ENCODE measurements at places on chromosomes 4 and X.

DNA sequence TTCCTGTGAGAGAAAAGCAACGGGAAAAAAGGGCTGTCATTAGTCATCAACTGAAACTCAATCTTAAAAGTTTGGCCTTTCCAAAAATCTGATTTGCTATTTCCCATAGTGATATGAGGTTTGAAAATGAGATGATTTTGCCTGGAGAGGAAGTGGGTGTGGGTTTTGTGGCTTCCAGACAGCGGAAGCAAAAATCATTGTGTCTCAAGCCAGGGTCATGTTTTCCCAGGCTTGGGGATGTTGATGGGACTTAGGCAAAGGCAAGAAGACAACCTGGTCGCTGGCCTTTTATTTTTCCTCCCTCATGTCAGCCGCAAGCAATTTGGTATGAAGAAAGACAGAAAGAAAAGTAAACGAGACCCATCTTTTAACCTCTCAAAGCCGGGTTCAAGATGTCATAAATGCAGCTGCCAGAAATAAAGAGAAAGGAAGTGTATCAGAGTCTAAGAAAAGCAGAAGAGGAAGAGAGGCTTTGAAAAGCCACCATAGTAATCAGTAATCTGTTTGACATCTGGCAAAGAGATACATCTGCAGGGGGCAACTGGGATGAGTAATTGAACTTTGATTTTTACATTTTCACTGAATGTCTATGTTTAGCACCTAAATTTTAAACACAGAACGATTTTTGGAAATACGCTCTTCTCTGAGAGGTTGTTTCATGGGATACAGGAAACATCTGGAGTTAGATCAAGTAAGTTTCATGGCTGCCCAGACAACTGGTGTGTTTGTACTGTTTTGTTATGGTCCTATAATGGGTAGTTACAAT lies 521.6 kb upstream of the SLIT2 start:
- peak; percentile 15 for DNase-seq

DNA sequence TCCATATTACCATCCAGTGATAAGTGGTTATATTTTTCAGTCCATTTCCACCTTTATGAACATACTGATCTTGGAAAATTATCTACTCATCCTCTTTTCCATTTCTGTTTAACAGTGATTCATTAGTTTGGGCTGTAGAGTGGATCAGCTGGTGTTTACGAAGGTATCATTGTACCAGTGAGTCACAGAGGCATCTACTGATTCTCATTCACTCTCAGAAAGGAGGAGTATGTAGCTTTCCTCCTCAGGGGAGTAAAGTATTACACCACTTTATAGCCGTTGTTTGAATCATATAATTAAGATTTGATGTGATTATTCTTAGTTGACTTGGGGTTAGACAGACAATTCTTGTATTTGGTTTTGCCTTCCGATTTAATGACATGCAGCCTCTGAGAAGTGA lies 74.7 kb downstream of the GALNT7 start:
- DNase-seq, result no peak

GRCh38 chrX:151384807-151385206 lies 12.2 kb upstream of the VMA21 start:
- no peak for DNase-seq

- DNase-seq, result no peak
Observed at GRCh38 chr4:100876546-100876945, 358.7 kb upstream of the EMCN start.

GRCh38 chr4:25144870-25145481 lies 15.3 kb downstream of the SEPSECS start:
- peak; percentile 15 for DNase-seq

GRCh38 chr4:110900213-110900769 lies 277.4 kb upstream of the PITX2 start:
- DNase-seq, result no peak

GRCh38 chr4:175252642-175253041 lies 334.5 kb downstream of the ADAM29 start:
- no peak for DNase-seq

GRCh38 chrX:42462917-42463316 lies 315.0 kb downstream of the PPP1R2C start:
- DNase-seq, result no peak

GRCh38 chrX:39029221-39029620 lies 228.0 kb downstream of the MID1IP1 start:
- DNase-seq, result no peak

GRCh38 chr4:94759767-94760211 lies 2.0 kb downstream of the BMPR1B start:
- no peak for DNase-seq

DNA sequence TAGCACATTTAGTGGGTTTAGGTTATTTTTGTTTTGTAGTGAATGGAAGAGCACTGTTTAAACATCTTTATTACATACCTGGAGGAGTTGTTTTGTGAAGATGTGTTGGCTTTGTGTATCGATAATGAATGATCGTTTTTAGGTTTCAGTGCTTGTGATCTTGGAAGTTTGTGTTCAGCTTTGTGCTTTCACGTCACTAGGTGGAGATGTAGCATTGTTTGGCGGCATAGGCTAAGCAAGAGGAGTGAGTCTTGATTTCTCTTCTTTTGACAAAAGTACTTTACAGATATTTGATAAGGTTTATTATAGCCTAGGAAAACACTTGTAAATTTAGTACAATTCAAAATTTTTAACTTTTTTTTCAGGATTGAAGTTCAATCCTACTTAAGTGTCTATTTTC lies 50.4 kb downstream of the PDK3 start:
- DNase-seq, result no peak

GRCh38 chr4:6278801-6279197 lies 9.1 kb downstream of the WFS1 start:
- no peak for DNase-seq

- no peak for DNase-seq
Observed at GRCh38 chr4:159823743-159824142, 720.9 kb downstream of the RAPGEF2 start.

GRCh38 chr4:147560625-147561024 lies 56.6 kb upstream of the TMEM184C start:
- DNase-seq, result no peak

DNA sequence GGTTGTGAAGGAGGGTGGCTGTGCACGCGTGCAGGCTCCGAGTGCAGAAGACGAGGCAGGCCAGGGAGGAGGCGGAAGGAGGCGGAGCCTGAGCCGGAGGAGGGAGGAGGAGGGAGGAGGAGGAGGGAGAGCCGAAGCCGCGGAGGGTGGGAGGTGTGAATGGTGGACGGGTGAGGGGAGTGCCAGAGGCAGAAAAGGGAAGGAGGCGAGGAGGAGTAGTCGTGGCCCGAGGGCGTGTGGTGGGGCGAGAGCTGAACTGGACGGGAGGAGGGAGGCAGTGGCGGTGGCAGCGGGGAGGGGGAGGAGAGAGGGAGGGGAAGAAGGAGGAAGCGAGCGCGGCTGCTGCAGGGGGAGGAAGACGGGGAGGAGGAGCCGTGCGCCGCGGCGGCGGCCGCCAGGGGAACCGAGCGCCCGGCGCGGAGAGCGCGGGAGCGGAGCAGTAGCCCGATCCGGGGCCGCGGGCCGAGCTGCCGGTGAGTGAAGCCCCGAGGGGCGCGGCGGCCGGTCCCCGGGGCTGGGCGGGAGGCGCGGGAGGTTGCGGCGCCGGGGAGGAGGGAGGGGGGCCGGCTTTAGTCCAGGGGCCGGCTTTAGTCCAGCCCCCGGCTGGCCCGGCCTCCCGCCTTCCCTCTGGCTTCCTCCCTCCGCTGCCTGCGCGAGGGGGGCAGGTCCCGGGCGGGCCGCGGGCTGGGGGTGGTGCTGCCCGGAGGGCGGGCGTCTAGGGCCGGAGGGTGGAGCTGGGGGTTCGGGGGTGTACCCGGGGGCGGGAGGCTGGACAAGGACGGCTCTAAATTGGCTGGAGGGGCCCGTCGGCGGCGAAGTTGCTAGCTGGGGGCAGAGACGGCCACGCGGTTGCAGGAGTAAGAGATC lies at the start of gene TMEM164:
Gene TMEM164 (plus strand): TSS at position 815 of the 867 bp plus-strand sequence. CDS start 661 bp downstream, outside the sequence.
- peak; percentile 88 for DNase-seq

GRCh38 chr4:171896426-171896825 lies 83.2 kb downstream of the GALNTL6 start:
- no peak for DNase-seq

- peak; percentile 100 for DNase-seq
Observed at GRCh38 chr4:173334085-173334890, at the start of gene HMGB2. Gene HMGB2, minus strand, starts transcription at chr4:173334358. Its CDS starts 709 bp downstream, at chr4:173333649.

GRCh38 chr4:152700151-152700550 lies 20.4 kb upstream of the TMEM154 start:
- DNase-seq, result no peak

DNA sequence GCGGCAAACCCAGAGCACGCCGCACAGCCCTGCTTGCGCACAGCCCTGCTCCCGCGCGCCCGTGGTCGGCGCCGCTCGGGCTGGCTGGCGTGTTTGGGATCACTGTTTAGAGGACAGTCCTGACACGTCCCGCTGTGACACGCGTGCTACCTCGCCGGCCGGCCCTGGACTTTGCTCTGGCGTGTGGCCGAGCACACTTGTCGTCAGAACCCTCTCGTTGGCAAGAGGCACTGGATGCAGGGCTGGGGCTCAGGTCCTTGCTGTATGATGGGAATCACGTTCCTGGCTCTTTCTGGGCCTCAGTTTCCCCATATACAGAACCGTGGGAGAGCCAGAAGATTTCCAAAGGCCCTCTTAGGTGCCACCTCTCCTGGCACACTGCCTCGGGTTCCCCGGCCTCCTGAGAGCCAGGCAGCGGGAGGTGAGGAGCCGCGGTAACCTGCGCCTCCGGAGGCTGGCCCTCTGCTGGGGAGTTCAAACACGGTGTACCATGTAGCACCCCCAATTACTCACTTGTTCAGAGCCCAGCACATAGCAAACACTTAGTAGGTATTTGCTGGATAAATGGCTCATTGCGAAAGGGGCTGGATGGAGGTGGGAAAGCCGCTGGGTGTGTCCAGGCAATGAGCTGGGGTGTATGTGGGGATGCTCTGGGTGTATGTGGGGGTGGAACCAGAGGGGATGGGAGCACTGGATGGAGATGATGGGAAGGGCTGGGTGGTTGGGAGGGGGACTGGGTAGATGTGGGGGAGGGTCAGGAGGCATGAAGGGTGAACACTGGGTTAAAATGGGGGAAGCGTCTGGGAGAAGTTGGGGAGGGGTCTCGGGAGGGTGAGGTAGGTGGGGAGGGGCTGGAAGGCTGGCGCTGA lies 76.6 kb downstream of the HTRA3 start:
- DNase-seq, result no peak

GRCh38 chr4:72567821-72568675 lies 973 bp downstream of the ADAMTS3 start:
- no peak for DNase-seq

GRCh38 chr4:1981251-1982058 lies 27.3 kb downstream of the NELFA start:
- no peak for DNase-seq

GRCh38 chrX:135974279-135974856 lies 580 bp upstream of the MMGT1 start:
- peak; percentile 76 for DNase-seq

DNA sequence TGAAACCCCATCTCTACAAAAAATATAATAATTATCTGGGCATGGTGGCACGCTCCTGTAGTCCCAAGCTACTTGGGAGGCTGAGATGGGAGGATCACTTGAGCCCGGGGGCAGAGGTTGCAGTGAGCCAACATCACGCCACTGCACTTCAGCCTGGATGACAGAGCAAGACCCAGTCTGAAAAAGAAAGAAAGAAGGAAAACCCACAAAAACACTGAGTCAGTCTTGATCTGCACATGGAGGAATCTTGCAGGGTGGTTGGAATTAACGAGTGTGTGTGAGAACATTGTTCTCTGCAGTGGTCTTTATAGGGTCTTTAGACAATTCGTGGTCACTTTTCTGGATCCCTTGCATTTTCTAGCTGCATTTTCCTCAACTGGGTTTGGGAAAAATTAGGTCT lies 23.2 kb downstream of the ADD1 start:
- DNase-seq, result no peak

GRCh38 chrX:120321520-120322281 lies 10.4 kb upstream of the TMEM255A start:
- no peak for DNase-seq

DNA sequence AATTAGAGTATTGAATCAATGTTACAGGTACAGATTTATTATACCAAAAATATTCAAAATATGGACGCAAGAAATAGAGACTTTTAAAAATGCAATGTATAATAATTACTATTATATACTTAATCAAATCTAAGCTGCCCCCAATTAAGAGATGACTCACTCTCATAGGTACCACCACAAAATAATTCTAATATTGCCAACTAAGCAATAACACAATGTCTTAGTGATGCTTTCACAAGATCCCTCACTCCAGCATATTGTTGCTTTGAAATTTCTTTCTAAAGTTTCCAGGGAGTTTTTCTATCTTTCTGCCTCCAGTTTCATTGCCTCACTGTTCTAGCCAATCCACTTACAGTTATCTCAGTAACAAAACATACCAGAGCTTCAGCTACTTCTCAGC lies 270.0 kb upstream of the PABPC4L start:
- DNase-seq, result no peak

DNA sequence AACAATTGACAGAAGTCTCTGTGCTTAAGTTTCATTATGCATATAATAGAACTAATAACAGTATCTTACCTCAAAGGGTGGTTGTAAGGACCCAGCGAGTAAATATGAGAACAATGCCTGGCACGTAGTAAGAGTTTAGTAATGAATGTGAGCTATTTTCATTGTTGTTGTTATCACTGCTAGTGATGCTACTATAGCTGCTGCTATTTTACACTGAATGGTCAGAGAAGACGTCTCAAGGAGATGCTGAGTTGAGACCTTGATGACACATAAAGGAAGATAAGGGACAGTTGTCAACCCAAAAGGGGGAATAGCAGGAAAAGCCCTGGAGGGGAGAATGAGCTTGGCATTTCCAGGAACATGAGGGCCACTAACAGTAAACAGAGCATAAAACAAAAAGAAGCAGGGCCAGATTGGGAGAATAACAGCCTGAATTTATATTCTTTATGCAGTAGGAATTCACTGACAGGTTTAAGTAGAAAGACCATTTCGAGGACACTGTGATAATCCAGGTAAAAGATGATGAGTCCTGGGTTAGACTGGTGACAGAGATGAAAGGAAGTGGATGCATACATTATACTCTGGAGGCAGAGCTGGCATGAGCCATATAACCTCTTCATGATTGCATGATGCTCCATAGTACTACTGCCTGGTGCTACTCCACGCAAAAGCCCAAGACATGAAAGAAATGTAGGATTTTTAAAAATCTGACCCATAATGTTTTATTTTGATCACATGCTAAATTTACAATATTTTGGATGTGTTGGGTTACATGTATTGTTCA lies 23.1 kb downstream of the ATP8A1 start:
- DNase-seq, result no peak
